ENCODE measurements at places on chromosomes 3 and 15.

GRCh38 chr3:71504250-71505036 lies 79.1 kb downstream of the FOXP1 start:
- DNase-seq: no peak

DNA sequence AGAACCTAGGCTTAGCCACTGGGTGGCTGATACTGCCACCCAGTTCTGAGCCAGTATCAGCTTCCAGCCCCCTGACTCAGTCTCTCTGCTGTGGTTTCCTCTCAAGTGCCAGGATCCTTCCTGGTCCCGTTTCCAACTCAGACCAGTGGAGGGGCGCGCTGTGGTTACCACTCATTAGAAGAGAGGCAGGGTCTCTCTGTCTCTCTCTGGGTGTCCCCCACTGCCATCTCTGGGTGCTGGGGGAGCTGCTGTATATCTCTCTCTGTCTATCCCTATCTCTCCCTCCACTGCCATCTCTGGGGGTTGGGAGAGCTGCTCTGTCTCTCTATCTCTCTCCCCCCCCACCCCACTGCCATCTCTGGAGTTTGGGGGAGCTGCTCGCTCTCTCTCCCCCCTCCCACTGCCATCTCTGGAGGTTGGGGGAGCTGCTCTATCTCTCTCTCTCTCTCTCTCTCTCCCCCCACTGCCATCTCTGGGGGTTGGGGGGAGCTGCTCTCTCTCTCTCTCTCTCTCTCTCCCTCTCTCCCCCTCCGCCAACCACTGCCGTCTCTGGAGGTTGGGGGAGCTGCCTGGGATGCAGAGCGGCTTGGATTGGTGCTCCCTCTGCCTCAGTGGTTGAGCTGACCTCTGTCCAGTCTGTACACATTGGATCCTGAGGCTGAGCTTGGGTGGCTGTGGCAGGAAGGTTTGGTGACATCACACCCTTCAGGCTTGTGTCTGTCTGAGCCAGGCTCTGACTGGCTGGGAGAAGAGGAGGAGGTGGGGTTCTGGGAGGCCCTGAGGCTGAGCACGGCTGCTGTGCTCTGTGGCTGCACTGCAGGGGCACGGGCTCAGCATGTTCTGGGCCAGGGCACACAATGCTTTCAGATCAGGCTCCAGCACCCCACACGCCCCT lies 98.9 kb downstream of the APBA2 start:
- DNase-seq: peak; percentile 92

DNA sequence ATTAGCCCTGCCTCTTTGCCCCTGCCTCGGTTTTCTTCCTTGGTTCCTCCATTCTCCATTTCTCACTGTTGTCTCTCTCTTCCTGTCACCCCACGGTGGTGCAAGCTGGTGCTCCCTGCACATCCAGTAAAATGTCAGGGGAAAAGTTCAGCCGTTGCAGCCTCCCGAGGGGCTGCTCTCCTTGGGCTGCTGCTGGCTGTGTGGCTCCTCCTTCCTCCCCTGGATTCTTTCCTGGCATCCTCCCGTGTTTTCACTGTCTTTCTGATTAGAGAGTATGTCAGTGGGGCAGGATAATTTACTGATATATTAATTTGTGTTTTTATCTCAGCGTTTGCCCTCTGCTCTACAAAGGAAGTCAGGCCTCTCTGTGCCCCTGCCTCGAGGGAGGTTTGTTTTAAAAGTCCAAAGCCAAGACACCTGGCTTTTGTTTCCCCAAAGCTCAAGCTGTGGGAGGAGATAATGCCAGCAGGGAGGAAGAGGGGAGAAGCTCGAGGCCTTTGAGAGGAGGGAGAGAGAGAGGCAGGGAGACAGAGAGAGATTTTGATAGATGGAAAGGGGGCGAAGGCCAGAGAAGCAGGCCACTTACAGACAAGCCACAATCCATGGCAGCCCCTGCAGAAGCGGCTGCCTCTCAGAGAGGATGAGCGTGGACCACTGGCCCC lies 150.3 kb upstream of the NR2F2 start:
- DNase-seq: no peak

DNA sequence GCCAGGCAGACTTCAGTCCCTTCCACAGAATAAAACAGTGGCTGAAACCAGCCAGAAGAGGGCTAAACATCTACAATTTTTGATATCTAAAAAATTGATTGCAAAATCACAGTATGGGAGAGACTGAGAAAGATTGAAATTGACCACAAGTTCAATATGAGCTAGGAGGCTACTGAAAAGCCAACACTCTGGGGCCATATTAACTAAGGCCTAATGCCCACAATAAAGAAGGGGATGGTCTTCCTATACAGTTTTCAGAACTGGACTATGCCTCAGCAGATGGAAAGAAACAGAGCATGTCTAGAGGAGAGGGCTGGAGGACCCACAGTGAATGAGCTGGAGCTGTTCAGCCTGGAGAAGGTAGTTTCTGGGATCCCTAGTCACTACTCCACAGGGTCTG lies 53.2 kb downstream of the WNT7A start:
- DNase-seq: no peak

GRCh38 chr15:46316024-46316423 lies 681.2 kb downstream of the SQOR start:
- DNase-seq: no peak

DNA sequence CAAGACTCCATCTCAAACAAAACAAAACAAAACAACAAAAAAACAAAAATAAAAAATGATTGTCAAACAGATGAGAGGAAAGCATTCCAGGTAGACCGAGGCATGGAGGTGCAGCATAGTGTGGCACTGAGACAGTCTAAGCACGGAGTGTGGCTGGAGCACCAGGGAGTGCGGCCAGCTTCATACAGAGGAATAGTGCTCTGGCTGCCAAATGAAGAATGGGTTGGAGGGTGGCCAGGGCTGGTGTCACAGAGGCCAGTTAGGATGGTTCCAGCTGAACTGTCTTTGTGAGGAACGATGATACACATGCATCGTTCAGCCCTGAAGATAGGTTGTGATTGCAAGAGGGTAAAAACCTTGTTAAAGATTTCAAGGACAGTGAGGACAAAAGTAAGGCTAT lies 28.3 kb downstream of the MITF start:
- DNase-seq: peak; percentile 36

Measured in substantia nigra (tissue), 51 donors.